Stimulated activated CD8-positive, alpha-beta memory T cell treated with anti-CD3 and anti-CD28 coated beads, Interleukin-7, amount 100 ng/mL, for 1 hour (primary cell): ENCODE measurements at places on chromosomes 6 and 20.

DNA sequence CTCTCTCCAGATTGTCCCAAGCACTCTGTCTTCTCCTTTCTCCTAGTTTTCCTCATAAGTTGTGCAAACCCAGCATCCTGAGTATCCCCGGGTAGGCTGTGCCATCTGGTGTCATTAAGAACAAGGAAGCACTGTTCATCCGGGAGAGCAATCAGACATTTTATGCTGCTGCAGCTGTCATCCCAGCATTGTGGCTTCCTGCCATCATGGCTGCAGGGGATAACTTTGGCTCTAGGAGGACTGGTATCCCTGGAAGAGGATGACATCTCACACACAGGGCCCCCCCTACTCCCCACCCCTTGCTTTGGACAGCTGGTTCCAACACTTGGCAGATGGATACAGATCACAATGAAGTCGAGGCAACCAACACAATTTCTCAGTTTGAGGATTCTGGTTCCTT lies 1195.1 kb upstream of the MAP3K7 start:
- no peak for DNase-seq

GRCh38 chr20:53579581-53580375 lies 13.9 kb downstream of the ZNF217 start:
- DNase-seq, result no peak

- no peak for DNase-seq
Measured at GRCh38 chr6:15800841-15801617, 138.2 kb upstream of the DTNBP1 start.

GRCh38 chr20:4740774-4741431 lies 19.2 kb downstream of the PRND start:
- peak; percentile 44 for DNase-seq

GRCh38 chr6:137283940-137284810 lies 65.0 kb upstream of the IFNGR1 start:
- no peak for DNase-seq
